Hematopoietic multipotent progenitor cell (in vitro differentiated cells): ENCODE measurements at places on chromosomes 2 and 18. TPM values are rescaled to one million over a fixed set of nuclear protein-coding genes. Genes with fewer than 3 reads are reported as not detected.

Gene GRHL1
- total RNA-seq = 0.54 TPM

- DNase-seq = no peak
Measured at GRCh38 chr18:58284699-58285448, 240.8 kb downstream of the NEDD4L start.

- DNase-seq = no peak
Measured at GRCh38 chr2:146814971-146815370, 1029.9 kb upstream of the ACVR2A start.

Gene WNT10A
- 1.1 TPM for total RNA-seq

DNA sequence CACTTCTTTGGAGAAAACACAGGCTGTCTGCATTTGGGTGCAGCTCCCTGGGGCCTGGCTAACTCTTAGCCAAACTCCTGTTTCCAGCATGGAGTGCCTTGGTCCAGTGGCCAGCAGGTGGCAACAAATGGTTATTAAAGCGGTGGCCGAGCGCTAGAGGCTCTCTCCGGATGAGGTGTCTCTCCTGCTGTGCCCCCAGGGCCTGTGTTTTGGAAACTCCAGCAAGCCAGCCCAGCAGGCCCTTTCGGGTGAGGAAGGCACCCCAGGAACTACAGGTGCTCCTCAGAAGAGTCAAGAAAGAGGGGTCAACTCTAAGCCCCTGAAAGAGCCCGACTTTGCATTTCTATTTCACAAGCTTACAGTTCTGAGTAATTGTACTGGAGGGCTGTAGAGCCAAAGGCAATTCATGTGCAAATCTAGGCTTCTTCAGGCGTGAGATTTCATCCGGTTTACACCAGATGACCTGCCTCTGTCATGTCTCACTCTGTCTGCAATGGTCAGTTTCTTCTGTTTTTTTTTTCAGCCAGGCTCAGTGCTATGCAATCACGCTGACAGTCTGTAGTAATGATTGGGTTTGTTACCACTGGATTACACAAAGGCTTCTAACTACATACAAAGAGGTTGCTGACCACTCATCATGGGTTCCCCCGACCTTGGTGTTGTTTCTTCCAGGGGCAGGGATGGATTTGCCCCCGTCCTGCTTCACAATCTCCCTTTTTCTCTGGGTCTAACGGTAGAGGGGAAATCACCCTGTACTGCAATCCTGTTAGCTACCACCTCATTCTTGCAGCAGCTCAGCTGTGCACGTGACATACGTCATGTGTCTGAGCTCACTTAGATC, 7.6 kb upstream of the CHRNA1 start:
- DNase-seq = peak; percentile 48

DNA sequence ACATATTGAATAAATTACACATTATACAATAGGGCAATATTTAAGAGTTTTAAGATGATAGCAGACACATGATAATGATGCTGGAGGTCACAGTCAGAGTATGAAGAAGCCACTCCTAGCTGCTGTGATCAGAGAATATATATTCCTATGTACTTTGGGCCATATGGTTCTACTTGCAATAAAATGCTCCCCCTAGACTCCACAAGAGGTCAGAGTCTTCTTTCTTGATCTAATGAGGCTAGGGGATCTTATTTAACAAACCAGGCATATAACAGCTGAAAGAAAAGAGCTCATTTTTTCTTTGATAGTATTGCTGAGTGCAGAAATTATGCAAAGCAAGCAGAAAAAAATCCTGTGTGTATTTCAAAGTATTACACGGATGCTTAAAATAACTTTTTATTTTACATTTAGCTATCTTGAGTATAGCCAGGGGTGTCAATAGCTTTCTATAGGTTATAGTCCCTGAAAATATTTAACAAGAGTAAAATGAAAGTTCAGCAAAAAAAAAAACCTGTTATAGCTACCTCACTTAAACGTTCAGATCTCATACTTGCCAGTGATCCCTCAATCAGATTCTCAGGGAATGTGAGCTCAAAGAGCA, 748.7 kb upstream of the CHAC2 start:
- DNase-seq = no peak

- DNase-seq = no peak
Measured at GRCh38 chr2:162118166-162119031, 33.6 kb downstream of the GCG start.

- DNase-seq = no peak
Measured at GRCh38 chr2:17030047-17030446, 364.4 kb upstream of the CYRIA start.

Gene NPPC
- total RNA-seq = 0.27 TPM

DNA sequence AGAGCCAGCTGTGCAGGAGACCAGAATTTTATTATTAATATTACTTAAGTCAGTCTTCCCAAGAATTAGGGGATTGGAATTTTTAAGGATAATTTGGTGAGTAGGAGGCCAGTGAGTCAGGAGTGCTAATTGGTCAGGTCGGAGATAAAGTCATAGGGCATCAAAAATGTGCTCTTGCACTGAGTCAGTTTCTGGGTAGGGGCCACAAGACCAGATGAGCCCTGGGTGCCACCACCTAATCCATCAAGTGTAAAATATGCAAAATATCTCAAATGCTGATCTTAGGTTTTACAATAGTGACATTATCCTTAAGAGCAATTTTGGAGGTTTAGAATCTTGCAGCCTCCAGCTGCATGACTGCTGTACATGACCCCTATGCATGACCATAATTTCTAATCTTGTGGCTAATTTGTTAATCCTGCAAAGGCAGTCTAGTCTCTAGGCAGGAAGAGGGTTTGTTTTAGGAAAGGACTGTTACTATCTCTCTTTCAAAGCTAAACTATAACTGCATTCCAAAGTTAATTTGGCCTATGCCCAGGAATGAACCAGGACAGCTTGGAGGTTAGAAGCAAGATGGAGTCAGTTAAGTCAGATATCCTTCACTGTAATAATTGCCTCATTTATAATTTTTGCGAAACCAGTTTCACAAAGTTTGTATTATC, 215.9 kb downstream of the RNF152 start:
- no peak for DNase-seq

- no peak for DNase-seq
Measured at GRCh38 chr2:181575650-181576025, 81.3 kb downstream of the CERKL start.

Gene IL36A
- total RNA-seq = under 0.01 TPM

Gene ZC3H6
- 4.8 TPM for total RNA-seq

GRCh38 chr2:212254339-212254738, 284.3 kb downstream of the ERBB4 start:
- no peak for DNase-seq

- no peak for DNase-seq
Measured at GRCh38 chr2:17000184-17000482, 334.5 kb upstream of the CYRIA start.

- peak; percentile 26 for DNase-seq
Measured at GRCh38 chr2:134324947-134325346, 71.1 kb downstream of the MGAT5 start.

DNA sequence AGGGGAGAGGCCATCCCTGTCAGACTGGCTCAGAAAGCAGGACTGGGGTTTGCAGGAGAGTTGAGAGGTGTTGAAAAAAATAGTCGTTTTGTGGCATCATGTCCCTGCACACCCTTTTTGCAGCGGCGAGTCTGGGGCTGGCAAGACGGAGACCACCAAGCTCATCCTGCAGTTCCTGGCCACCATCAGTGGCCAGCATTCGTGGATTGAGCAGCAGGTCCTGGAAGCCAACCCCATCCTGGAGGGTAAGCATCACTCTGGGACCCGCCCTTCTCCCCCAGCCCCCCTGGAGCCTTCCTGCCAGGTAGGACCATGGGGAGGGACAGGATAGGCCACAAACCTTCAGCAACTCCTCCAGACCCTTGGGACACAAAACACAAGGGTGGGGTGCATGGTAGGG, 34.2 kb downstream of the MYO7B start:
- no peak for DNase-seq

DNA sequence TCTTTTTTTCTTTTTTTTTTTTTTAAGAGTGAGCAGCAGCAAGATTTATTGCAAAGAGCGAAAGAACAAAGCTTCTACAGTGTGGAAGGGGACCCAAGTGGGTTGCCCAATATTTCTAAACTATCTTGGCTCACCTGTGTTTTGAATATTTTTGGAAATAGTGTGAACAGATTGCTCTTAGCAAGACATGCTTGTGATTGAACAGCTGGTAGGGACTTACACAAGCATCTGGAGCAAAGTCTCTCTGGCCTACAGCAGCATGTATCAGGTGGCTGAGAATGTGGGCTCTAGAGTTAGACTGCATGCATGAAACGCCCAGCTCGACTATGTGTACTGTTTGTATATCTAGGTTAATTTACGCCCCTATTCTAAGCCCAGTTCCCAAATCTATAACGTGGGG, 40.3 kb upstream of the FBXO11 start:
- DNase-seq = no peak
